ENCODE measurements at places on chromosomes 13 and 19.

DNA sequence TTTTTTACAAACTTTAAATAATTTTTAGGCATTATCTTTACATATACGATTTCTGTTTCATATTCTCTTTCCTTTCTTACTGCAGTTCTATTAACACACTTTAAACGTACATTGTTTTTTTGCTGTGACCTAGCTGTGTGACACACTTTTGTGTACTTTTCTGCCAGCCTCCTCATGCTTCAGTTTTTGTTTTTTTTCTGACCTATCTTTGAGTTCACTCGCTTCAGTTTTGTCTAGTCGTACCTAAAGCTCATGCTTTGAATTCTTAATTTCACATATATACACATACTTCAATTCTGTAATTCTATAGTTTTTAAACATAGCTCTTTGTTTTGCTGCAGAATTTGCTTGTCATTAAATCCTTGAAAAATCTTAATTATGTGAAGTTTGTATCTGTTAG lies 150.4 kb downstream of the PDS5B start:
- no peak for DNase-seq

GRCh38 chr19:49857061-49857837 lies 6.3 kb downstream of the PTOV1 start:
- DNase-seq = no peak

DNA sequence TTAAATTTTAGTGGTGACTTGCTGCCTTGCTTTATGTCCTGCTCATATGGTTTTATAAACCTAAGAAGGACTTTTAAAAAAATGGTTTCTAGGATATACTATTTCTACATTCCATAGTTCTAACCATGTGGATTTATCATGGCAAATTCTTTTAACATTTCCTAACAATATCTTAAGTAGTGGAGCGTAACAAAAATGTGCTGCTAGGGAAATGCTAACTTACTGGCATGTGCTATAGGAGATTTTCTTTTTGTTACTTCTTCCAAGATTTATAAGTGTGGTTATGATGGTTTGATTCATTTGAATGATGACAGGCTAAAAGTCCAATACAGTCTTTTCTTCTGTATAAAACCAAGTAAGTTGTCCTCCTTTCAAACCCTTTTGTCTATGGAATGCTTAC lies 713.7 kb downstream of the SLITRK1 start:
- no peak for DNase-seq

GRCh38 chr19:7868326-7868670 lies 5.9 kb downstream of the PRR36 start:
- DNase-seq = peak; percentile 41

- DNase-seq = peak; percentile 70
Observed at GRCh38 chr13:66657165-66657881, 572.8 kb downstream of the PCDH9 start.

DNA sequence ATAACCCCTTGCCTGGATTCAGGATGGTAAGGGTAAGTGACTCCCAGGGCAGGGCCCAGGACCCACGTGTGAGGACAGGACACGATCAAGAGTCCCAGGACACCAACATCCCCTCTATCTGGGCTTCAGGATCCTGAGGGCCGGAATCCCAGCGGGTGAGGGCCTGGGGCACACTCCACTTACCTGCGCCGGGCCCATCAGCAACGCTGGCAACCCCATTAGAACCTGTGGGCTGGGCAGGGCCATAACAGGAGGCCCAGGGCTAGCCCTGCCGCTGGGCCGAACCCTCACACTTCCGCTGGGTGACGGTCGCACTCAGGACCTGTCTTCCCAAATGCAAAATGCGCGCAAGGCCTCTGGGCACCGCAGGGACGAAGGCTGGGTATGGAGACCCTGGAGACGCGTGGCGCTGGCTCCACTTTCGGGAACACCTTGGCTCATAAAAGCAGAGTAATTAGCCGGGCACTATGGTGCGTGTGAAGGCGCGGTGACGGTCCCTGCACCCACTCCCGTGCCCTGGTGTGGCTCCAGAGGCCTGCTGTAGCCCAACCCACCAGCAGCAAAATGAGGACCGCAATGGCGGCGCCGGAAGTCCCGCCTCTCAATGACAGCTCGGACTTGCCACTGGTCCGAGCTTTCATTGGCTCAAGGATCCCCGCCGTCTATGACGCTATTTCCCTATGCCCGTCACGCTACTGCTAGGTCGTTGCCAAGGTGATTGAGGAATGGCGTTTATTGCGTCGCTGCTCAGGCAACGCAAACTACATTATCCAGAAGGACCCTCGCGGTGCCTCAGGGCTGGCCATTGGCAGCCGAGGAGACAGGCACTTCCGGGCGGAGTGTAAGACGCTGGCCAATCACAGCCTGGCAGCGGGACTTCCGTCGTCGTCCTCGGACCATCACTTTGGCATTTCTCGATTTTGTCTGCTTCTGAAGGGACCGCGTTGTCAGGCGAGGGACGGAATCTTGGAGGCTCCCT lies at the start of gene ZNF132:
Gene ZNF132 (minus strand): TSS at position 578 of the 979 bp plus-strand sequence. CDS start 332 bp downstream, at position 246.
- peak; percentile 98 for DNase-seq

DNA sequence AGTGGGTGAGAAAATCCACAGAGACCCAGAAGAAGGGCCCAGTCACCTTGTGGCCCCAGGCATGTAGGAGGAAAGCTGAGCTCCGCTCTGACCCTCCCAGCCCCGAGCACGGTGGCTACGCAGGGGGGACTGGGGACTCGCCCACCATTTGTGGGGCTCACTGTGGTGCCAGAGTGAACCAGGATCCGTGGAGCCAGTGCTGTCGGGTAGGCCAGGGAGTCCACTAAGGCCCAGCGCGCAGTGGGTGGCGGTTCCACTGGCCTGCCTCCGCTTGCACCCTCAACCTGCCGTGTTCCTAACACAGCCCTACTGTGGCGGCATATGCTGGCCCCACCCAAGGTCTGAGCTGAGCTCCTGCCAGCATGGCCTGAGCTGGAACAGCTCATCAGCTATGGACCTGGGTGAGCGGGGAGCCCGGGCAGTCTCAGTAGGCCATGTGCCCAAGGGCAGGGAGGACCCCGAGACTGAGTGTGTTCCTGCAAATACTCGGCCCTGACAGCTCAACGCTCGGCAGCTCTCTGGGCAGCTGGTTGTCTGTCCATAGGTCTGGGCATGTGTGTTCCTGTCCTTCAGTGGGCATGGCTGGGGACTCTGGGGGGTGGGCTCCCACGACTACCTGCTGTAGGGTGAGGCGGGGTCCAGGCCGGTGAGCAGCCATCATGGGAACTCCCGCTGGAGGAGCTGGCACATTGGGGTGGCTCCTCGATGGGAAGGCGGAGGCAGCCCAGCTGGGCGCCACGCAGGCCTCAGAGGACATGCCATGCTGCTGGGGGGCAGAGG lies 36.6 kb downstream of the CEBPG start:
- DNase-seq = peak; percentile 20

- no peak for DNase-seq
Observed at GRCh38 chr13:79246578-79246949, 159.5 kb downstream of the RBM26 start.

DNA sequence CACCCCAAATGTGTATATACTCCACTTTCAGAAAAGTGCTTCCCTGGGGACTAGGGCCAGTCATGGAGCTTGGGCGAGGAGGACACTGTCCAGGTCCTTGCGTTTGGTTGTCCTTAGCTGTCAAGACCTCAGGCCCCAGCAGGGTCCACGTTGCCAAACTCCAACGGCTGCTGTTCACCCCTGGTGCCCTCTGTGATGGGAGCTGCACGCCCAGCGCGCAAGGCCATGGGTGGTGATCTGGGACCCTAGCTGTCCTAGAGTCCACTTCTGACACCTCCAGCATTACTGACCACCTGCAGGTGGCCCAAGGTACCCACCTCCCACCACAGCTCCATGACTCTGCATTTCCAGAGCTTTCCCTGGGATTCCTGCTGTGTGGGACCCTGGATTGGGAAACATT lies 4.0 kb downstream of the LRP3 start:
- no peak for DNase-seq

DNA sequence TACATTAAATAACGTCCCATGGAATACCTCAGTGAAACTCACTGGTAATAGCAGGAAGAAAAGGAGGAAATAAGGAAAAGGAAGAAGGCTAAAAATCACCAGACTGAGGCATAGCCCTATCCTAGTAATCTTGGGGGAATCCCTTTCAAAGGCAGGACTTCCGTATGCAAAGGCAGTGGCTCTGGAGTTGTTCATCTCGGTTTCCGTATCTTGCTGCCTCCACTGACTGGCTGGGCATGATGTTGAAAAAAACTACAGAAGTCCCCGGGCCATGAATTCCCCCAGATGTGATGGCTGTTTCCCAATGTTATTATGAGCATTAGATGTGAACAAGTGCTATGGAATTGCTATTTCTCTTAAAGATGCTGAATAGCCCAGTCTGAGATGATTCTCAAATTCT lies 5.5 kb downstream of the FPR2 start:
- no peak for DNase-seq

DNA sequence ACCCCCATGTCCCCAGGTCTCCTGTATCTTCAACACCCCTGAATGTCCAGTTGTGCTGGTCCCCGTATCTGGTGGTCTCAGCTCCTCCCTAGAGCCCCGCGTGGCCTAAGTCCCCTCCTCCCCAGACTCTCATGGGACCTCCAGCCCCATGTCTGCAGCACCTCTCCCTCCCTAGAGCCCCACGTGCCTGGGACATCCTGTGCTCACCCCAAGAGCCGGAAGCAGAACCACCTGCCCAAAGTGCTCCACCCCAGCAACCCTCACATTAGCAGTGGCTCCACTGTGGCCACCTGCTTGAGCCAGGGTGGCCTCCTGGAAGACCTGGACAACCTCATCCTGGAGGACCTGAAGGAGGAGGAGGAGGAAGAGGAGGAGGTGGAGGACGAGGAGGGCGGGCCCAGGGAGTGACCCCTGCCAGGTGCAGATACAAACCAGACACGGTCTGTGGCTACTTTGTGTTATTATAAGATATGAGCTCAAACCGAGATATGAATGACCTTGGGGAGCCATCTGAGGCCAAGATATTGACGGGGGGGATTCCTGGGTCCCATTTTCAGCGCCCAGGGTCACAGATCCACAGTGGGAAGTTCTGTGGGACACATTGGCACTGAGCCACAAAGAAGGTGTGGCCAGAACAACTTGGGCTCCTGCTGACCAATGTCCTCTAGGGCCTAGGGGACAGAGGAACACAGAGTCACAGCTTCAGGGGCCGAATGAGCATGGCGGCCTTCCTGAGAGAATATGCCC lies 6.0 kb downstream of the SHFL start:
- DNase-seq = no peak

DNA sequence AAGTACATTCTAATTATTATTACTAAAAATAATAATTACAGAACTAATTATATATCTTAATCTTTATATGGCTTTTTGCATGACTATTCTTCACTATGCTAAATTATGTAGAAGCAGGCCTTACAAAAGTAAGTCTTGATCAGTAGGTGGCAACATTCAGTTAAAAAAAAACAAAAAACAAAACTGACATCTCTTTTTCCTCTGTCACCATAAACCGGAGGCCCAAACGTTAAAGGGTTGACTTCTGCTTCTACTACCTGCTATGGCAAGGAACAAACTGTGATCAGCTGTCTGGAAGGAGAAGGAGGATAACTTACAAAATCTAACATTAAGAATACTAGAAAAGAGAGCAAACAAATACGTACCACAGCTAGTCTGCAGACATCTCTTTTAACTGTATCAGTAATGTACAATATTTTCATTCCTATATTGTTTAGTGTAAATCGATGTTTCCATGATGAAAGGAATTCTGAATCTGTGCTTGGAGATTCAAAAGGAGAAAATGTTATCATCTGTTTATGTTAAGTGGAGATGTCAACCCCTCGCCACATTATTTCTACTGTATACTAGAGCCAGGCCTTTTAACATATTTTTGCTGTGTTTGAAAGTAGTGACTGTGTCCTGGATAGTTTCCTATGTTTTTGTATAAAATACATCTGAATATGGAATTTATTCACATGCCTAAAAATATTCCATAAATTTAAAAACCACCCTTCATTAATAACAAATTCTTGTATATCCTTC lies 1525.4 kb downstream of the SLITRK1 start:
- DNase-seq = no peak

DNA sequence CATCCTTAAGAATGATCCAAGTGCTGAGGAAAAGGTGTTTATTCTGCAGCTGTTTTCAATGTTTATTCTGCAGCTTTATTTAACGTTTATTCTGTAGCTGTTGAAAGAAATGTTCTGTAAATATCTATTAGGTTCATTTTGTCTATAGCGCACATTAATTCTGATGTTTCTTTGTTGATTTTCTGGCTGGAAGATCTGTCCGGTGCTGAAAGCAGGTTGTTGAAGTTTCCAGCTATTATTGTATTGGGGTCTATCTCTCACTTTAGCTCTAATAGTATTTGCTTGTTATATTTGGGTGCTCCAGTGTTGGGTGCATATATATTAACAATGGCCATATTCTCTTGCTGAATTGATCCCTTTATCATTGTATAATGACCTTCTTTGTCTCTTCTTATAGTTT lies 20.2 kb downstream of the CD70 start:
- DNase-seq = no peak

Data from left hindlimb (tissue), 1 donor.